ENCODE measurements at places on chromosomes 6 and 20.
A peak's percentile ranks its signal among the peaks of the same experiment; 100 is the strongest.

DNA sequence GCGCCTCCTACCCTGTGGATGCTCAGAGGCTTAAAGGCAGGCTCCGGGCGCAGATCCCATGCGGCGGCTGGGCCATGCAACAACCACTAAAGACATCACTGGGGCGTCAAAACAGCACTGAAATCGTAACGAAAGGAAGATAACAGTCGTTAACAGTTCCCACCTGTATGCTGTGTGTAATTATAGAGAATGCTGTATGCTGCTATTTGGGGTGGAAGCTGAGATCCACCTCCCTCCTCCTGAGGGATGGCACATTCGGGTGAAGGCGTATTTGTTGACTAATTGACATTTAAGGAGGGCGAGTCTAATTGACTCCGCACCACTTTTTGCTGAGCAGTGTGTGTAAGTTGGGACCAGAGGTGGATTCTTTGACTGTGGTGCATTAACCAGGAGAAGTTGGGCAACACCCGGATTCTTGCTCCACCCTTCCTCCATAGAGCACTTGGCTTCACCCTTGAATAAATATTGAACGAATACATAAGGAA is 687 bp downstream of the SLC35A1 start:
- DNase-seq = no peak

DNA sequence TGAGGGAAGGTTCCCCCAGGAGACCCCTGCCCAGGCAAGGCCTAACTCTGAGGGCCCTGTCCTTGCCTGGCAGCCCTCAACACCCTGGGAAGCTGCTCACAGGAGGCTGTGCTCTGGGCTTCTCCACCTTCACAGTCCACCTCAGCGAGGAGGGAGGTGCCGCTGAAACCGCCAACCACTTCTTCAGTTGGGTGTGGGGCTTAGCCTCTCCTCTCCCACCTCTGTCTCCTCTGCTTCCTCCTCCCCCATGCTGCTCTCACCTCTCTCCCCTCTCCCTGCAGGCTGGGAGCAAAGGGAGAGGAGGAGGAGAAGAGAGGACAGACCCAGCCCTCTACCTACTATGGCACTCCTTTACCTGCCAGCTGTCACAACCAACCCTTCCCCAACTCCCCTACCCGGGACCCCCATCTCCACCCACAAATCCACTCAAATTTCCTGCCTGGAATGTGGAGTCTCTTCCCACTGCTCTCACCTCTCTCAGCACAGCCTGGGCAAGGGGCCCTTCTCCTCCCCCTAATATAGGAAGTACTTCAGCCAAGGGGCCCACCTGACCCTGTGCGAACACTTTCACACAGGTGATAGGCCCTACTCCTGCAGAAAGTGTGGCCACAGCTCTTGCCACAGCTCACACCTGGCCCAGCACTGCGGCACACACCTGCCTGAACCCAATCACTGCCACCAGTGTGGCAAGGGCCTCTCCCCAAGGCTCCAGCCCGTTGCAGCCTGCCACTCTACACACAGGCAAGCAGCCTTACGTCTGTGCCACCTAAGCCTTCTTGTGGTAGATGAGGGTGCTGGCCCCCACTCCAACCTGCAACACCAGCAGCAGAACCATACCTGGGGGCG is 7.2 kb downstream of the RING1 start:
- no peak for DNase-seq

GRCh38 chr20:7171911-7172310 is 404.4 kb downstream of the BMP2 start:
- DNase-seq = no peak

DNA sequence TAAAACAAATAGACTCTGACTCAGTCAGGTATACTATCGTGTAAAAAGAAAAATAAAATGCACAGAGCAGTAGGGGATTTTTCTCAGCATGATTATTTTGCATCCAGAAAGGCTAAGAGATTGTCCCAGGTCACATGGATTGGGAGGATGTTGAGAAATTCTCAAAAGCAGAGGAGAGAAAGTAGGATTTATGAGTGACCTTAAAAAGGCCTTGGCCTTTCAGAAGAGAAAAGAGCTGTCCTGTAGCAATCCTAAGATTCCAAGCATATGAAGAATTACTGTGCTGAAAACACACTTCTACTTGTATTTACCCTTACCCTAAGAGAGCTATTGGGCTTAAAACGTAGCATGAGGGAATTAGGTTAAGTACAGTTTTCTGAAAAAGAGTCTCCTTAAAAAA is 149.7 kb upstream of the ENPP5 start:
- no peak for DNase-seq

- no peak for DNase-seq
Measured at GRCh38 chr6:127900935-127901334, at the start of gene THEMIS. Gene THEMIS (minus strand): TSS chr6:127901058. CDS start chr6:127900932, 126 bp downstream.

DNA sequence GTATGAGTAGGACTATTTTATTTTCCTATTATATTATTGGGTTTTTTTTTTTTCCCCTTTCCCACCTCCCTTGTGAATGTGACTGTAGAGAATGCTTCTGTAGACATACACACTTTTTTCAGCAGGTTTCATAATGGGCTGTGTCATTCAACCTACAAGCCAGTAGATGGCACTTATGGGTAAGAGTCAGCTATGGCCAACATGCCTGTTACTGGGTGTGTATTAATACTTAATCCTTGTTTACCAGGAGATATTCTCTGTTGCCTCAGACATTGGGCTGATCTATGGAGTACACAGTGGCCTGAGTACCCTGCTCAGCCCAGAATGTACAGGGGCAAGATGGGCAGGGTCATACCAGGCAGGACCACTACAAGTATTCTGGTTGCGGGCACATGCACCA is 382.5 kb downstream of the EPHA7 start:
- DNase-seq = no peak

- DNase-seq = no peak
Measured at GRCh38 chr6:53827531-53827930, 32.7 kb downstream of the LRRC1 start.

GRCh38 chr20:59084041-59084850 is 41.7 kb upstream of the PRELID3B start:
- DNase-seq = no peak

DNA sequence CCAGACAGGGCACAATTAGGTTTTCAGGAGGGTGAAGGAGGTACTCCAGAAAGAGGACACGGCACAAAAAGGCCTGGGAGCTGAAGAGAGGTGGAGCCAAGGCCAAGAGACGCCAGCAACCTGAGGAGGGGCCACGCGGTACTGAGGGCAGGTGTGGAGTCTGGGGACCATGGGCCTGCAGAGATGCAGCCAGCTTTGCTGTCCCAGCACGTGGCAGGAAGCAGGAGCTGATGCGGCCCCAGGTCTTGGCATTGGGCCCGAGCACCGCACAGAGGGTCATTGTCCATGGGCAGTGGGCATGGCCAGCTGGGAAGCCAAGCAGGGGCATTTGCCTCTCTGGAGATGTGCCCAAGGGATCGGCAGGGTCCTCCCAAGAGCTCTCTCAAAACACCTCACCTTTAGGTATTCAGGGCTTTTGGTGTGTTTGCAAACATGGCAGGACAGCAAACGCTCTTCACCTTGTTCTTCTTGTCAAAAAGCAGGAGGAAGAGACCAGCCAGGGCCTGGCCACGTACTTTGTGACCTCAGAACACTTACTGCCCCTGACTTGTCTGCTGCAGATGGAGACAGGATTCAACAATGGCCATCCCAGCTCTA is 1.4 kb upstream of the BPIFB1 start:
- DNase-seq = no peak

DNA sequence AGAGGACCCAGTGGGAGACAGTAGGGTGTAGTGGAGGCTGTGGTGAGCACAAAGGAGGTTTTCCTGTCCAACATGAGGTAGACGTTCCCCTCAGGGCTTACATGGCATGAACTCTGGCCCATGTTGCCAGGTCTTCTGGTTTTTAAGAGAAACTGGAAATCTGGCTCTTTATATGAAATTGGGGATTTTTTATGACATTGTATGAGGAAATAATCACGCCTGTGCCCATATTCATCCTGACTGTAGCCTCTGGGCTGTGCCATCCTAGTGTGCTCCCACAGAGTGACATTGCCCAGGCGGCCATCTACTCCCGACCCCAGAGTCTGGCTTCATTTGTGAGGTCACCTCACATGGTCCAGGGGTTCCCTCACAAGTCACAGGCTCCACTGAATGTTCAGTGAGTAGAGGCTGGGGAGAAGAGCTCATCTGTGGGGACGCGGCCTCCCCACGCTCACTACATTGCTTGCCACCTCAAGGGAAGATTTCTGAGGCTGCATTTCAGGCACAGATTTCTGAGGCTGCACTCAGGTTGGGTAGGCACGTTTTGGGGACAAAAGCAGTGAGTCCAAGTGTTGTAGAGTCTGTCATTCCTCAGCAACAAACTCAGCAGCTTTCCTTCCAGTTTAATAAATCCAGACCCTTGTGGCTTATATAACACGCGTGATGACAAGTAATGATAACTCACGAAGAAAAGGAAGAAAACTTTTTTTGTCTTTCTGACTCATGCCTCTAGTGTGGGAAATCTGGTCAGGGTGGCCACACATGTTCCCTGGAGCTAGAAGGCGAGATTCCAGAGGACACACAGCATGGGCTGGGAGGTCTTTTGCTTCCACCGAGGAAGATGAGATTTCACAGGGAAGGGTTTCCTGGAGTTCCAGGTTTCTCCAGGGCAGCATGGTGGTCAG is 41.7 kb downstream of the SLC24A3 start:
- no peak for DNase-seq

- no peak for DNase-seq
Measured at GRCh38 chr6:46677314-46677654, 10.4 kb upstream of the TDRD6 start.

DNA sequence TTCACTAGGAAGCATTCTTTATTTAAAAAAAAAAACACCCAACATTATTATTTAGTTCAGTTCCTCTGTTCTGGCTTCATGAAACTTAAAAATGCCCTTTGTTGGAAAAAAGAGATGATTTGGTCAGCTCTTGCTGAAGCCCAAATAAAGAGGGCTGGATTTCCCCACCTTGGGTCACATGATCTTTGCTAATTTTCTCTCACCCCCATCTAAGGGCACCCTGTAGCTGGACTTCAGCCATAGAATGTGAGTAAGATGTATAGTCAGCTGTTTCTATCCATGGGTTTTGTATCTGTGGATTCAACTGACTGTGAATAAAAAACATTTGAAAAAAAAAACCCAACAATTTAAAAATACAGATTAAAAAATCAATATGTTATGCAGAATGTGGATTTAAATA is 213.9 kb upstream of the SULF2 start:
- no peak for DNase-seq

DNA sequence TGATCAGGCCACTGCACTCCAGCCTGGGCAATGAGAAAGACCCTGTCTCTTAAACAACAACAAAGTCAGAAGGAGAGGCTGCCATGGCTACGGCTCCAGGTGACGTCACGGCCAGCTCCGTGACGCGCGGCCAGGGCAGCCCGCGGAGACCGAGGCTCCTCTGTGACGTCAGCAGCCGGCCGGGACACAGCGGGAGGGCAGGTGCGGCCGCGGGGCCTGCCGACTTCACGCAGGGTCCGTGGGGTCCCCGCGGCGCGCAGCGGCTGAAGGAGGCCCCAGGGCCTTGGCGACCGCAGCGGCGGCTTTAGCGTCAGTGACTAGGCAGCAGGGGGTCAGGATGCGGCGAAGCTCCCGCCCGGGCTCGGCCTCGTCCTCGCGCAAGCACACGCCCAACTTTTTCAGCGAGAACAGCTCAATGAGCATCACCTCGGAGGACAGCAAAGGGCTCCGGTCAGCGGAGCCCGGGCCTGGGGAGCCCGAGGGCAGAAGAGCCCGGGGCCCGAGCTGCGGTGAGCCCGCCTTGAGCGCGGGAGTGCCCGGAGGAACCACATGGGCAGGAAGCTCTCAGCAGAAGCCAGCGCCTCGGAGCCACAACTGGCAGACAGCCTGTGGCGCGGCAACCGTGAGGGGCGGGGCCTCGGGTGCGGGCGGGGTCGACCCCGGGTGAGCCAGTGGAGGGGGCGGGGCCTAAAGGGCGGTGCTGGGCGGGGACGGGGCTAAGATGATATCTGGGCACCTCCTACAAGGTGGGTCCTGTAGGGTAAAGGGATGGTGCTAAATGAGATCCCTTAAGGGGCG is at the start of gene SPAG4:
TSS of gene SPAG4 (plus strand) at position 163 of the 798 bp plus-strand sequence. CDS start at position 338, 175 bp downstream.
- DNase-seq = peak; percentile 74

DNA sequence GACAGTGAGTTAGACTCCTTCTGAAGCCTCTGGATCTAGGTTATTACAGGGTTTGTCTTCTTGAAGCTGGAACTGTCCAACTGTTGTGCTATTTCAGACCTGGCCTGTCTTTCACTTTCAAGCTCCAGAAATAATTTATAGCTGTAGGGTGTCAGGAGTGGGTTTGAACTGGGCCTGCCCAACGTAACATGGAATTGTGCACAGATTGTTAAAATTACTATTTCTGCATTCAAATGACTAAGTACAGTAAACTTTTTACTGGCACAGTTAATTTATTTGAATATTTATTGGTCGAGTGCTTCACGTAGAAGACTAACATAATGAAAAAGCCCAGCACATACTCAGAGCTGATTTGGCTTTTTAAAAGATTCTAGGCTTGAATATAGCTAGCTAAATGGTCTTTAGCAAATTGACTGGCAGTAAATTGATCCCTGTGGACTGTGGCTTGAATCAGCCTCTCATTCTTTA is 74.3 kb downstream of the ARID1B start:
- DNase-seq = no peak

Data from left lung (tissue), 14 donors.